ENCODE measurements at places on chromosomes 16 and 17.

DNA sequence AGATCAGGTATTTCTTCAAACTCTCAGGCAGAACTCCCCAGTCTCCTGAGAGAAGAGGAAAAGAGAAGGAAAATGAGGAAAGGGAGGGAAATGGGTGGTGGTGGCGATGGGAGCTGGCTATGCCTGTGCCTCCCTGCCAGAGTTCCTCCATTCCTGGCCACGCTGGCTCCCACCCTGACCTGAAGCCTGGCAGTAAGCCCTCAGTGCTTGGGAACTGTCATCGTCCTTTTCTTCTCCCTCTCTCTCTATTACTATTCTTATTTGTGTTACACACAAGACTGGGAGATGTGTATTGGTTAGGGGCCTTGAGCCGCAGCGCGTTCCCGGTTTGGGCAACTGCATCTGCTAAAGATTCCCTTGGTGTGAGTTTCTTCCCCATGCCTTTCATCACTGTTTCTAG lies 44.6 kb downstream of the GOSR1 start:
- DNase-seq = no peak

- DNase-seq = no peak
Measured at GRCh38 chr16:27449434-27450195, 47.6 kb downstream of the IL21R start.

- DNase-seq = peak; percentile 84
Measured at GRCh38 chr17:45160447-45161287, 1.0 kb upstream of the HEXIM2 start.

DNA sequence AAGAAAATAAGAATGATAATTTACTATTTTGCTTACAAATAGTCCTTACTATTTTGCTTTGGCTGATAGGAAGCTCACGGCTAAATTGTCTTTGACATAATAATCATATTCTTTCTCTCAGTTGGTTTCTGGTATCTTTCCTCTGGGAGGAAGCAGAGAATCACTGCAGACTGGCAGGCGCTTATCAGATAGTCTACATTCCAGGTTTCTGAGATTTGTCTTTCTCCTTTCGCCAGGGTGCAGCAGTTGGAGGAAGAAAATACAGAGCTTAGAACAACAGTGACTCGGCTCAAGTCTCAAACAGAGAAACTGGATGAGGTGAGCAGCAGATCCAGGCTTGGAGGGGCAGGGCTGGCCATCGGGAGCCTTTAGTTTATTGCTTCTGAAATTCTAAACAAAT lies 136.1 kb downstream of the RAB11FIP4 start:
- no peak for DNase-seq

DNA sequence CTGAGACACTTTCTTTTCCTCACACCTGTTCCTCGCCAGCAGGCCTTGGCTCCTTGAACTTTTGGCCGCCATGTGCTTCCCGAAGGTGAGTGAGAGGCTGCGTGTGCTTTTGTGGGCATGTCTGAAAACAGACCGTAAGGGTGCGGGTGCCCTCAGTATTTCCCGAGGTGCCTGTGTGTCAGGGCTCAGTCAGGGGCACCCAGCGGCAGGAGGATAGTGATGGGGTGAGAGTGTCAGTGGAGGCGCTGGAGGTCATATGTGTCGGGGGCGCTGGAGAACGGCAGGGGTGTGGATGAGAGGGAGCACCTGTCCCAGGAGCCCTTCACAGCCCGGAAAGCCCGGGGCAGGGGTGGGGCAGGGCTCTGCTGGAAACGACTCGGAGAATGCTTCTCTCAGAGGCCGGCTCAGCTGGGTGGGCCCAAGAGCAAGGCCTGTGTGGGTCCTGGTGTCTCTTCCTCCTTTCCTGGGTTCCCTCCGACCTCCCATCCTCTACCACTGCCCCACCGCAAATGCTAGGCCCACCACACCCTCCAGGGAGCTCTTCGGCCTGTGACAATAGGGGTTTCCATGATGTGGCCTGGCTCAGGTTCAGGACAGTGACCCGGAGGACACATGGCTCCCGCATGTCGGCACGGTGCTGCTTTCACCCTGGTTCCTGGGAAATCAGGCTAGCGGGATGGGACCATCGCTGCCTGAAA lies 451 bp downstream of the IL32 start:
- no peak for DNase-seq

DNA sequence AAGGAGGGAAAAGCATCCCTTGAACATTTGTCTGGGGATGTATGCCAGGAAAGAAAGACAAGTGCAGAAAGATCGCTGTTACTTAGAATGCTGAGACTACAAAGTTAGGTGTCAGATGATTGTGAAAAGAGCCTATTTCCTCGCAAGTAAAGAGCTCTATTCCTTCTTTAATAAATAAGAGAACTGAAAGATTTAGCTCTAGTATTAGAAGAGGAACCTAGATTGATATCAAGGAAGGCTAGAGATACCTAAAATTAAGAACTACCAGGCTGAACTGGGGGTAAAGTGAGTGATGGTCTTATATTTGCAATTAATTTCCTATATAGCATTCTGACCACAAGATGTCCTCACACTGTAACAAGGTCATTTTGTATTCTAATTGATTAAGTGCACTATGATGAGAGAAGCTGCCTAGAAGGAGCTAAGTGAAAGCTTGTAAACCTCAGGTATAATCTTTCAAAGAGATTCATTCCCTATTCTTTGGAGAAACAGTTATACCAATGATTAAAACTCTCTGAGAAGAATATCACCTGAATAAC lies 62.3 kb downstream of the SSH2 start:
- DNase-seq = no peak

DNA sequence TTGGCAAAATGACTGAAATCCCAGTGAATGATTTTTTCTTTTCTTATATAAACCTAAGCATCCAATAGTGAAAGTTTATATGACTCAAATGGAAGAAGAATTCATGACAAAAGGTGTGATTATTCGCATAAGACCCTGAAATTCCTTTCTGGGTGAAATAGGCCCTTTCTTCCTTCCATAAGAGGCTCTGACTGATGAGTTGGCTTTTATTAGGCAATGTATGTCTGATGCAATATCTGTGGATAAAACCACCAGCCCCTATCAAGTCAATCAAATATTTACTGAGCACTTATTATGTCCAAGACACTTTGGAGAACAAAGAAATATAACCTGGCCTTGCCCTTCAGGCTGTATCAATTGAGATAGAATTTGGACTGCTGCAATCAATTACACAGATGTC lies 316.6 kb downstream of the CDH13 start:
- no peak for DNase-seq

GRCh38 chr17:59391021-59391420 lies 59.6 kb downstream of the YPEL2 start:
- no peak for DNase-seq

- no peak for DNase-seq
Measured at GRCh38 chr17:12830777-12831247, 41.5 kb downstream of the ARHGAP44 start.

GRCh38 chr17:1078831-1079561 lies 82.1 kb downstream of the TIMM22 start:
- DNase-seq = no peak

DNA sequence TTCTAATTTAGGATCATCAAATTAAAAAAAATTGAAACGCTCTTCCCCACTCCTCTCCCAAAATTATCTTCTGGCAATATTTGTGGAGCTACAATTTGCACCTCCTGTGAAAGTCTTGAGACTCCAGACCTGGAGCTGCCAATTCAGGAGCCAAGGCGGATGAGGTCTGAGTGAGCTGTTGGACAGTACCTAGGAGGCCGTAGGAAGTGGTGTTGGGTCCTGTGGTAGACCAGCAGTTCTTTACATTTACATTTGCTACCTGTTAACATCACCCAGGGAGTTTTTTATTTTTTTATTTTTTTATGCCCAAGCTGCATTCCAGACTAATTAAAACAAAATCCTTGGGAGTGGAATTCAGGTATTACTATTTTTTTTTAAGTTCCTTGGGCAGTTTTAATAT lies 271.0 kb downstream of the PHKB start:
- no peak for DNase-seq

DNA sequence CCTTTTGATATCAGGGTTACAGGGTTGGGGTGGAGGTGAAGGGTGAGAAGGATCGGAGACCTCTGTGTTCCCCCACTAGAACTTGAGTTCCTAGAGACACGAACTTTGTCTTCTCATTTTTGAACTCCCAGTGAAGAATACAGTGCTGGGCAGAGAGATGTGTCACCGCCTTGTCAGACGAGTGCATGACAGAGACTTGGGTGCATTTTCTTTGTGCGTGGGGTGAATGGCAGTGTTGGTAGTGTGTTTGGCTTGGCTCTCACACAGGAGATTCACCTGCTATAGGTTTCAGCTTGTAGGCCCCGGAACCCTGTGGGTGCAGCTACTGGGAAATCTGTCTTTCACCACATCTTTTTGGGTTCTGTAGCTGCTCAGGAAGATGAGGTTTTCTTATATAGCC lies 40.0 kb upstream of the CCR7 start:
- no peak for DNase-seq

GRCh38 chr16:78915811-78916345 lies 684.7 kb downstream of the MAF start:
- DNase-seq = no peak

DNA sequence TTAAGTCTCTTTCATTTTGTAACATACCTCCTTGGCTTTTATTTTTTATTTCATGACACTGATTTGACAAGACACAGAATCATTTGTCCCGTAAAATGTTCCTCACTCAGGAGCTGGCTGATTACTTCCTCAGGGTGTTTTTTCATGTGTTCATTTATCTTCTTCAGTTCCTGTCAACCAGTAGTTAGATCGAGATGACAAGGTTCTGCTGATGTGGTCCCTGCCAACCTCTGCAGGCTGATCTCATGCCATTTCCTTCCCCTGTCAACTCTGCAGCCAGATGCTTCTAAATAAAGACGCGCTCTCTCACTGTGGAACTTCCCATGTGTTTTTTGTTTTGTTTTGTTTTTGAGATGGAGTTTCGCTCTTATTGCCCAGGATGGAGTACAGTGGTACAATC lies 8.1 kb upstream of the CXCL16 start:
- DNase-seq = no peak

GRCh38 chr16:87765473-87765775 lies 362 bp downstream of the KLHDC4 start:
- no peak for DNase-seq

- no peak for DNase-seq
Measured at GRCh38 chr17:7354262-7354843, 603 bp upstream of the TMEM95 start.

DNA sequence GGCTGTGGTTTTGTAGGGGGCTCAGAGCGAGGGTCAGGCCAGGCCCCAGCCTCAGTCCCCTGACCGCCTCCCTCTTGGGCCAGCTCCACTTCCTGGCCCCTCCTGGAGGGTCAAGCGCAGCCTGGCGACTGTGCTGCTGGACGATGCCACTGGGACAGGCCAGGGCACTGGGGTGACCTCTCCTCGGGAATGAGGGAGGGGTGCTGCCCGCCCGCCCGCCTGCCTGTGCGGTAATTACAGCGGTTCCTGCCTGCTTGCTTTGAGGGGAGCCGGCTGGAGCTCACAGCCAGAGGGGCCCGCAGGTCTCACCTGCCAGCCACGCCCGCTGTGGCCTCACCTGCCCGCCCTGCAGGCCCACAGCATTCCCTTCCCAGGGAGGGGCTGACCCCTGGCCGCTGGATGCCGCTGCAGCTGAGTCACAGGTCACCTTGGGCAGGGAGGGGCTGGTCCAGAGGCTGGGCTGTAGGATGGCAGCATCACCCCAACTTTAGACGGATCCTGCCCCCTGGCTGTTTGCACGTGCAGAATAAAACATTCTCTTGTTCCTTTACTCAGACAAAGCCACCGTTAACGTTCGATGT lies 76.7 kb upstream of the CBX4 start:
- DNase-seq = no peak

DNA sequence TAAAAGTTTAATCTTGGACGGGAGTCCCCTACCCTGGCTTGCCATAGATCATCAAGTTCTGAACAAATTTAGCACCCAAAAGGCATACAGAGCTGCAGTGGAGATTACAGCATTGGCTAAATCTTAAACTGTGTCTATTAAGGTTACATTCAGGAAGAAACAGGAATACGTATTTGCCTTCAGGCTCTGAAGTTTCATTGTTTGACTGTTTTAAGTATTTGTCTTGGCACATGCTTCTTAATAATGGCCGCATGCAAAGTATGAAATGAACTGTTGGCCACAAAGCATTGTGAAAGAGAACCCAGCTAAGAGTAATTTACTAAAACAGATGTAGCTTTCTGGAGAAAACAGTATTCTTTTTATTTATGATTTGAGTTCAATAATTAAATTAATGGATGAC lies 63.9 kb upstream of the CNEP1R1 start:
- DNase-seq = no peak

DNA sequence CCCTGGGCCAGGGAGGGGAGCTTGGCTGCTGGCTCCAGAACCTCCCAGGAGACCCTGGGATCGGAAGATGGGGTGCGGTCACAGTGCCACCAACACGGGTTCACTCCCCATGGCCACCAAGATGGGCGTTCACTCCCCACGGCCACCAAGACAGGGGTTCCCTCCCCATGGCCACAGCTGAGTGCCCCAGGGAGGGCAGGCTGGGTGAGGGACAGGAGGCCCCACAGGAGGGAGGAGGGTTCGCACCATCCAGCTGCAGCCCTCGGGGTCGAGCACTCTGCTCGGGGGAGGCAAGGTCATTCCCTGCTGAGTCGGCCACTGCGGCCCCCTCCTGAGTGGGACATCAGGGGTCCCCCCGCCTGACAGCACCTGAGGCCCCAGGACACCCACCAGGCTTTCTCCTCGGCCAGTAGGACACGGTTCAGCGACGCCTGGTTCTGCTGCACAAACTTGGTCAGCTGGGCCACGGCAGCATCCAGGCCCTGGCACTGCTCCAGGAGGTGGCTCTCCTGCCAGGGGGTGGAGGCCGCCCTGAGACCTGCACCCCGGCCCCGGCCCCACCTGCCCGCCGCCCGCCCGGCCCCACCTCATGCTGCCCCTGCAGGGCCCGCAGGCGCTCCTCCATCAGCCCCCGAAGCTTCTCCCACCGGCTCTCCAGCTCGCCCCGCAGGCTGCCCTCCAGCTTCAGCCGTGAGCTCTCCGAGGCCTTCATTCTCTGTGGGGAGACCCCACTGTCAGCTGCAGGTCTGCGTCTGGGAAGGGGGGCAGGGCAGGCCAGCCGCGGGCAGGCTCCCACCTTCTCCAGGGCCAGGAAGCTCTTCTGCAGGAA lies 5.9 kb downstream of the CCDC154 start:
- peak; percentile 53 for DNase-seq

DNA sequence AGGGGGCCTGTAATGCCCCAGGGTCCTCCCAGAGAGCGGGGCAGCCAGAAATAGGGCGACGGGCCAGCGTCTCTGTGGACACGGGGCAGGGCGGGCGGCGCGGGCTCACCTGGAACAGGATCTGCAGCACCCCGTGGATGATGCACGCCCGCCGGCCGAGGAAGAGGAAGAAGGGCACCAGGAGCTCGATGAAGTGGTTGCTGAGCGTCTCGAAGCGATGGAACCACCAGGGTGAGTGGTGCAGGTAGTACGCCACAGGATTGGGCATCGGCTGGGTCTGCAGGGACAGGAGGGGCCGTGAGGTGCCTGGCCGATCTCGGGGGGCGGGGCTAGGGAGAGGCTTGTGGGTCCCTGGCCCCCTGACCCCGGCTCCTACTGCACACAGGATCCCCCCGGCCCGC lies 78.9 kb upstream of the GNG13 start:
- no peak for DNase-seq

GRCh38 chr16:85594978-85595661 lies 18.0 kb upstream of the GSE1 start:
- DNase-seq = no peak

- DNase-seq = no peak
Measured at GRCh38 chr16:17177959-17178905, 292.5 kb downstream of the XYLT1 start.

GRCh38 chr17:61411261-61412142 lies 11.9 kb downstream of the TBX2 start:
- peak; percentile 41 for DNase-seq

- DNase-seq = no peak
Measured at GRCh38 chr17:76353004-76353598, 615 bp downstream of the PRPSAP1 start.
